HS-27A (cell line): ENCODE measurements at places on chromosomes 5 and 9.

- DNase-seq, result no peak
Measured at GRCh38 chr5:139861021-139861888, 65.6 kb downstream of the PSD2 start.

DNA sequence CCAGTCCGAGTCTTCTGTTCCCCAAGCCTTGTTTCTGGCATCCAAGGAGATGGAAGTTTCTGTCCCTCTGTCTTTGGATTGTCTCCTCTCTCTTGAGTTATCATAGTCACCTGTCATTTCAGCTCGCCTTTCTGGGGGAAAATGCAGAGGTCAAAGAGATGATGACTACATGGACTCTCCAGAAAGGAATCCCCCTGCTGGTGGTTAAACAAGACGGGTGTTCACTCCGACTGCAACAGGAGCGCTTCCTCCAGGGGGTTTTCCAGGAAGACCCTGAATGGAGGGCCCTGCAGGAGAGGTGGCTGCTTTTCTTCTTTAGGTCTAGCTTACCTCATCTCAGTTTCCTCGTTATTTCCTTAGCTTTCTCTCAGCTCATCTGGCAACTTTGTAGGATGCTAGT lies 25.1 kb downstream of the ERAP2 start:
- DNase-seq, result no peak

DNA sequence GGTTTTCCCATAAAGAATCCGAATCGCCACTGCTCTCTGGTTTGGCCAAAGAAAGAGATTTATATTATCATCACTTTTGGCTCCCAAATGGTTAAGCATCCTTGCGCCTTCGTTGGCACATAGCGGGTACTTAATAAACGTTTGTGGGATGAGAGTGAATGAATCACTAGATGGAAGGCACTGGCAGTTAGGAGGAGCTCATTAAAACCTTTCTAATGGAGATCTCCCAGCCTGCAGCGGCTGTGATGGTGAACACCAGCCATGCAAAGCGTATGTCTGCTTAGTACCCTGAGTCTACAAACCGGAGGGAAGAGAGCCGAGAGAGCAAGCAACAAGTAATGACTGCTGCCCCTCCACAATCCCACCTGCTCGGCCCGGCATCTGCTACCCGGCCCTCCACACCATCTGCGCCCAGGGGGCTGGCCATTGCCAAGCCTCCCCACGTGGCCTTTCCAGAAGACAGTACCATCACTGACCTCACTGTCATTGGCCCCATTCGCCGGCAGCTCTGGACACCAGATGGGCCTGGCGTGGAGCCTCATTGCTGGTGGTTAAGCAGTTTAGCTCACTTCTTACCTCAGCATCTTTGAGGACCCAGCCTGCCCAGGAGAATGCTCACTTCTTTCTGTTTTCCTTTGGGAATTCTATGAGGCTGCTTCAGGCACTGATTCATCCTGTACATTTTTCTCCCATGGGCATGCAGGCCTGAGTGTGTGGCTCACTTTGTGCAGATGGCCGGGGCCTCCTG lies 39.3 kb upstream of the ANKRD33B start:
- DNase-seq, result peak; percentile 87

GRCh38 chr9:89080193-89080592 lies 88.9 kb downstream of the S1PR3 start:
- no peak for DNase-seq

DNA sequence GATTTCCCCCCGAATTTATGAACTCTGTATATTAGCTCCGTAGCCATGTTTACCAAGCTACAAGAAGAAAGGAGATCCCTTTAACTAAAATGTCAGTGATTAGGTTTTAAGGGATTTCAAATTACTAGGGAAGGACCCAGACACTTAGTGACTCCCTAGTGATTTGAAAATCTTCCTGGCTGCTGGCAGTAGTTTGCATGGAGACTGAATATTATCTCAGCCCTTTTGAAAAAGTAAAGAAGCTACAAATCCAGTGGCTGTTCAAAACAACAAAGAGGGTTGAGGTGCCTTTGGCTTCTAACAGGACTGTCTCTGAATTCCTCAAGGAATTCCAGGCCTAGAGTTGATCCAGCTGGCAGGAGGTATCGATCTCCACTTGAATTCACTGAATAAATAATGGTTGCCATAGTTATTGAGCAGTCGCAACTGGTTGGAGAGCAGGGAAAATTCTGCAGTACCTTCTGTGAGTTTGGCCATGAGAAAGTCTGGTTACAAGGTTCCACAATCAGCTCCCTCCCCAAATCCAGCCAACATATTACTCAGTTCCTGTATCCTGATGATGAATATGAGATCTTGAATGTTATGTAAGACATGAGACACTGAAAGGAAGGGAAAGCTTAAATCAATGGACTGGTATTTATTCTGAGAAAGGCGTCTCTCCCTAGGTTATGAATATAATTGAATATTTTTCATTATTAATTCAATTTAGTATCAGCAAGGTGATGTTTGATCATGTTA lies 37.7 kb downstream of the NR4A3 start:
- no peak for DNase-seq

DNA sequence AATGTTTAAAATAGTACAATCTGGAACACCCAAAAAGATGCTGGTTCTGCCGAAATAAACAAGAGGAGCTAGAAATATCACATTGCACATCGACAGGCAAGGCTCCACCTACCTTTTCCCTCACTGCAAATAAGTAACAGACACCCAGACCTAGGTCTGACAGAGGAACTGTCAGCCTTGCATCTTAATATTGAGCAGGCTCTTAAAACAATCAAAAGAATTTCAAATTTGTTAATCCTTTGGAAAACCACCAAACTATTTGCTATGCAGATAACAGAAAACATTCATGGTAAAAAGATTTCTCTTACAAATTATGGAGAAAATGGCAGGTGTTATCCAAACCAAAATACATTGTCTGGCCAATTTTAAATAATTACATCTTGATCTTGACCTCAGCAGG lies 71.3 kb downstream of the FRMD3 start:
- DNase-seq, result no peak

DNA sequence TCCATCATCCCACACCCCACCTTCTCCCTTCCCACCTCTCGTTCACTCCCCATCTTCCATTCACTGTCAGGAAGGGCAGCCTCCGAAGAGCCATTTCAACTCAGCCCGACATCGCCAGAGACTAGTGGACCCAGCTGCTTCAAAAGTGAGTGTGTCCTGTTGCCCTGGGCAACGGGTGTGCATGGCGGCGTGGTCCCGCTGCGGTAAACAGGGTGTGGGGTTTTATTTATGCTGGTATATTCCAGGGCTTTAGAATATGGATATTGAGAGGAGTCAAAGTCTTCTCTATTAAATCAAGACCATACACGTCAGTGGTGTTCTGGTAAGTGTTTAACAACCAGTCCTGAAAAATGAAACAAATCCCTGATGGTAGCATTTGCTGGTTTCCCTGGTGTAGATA lies 274.5 kb downstream of the MAST4 start:
- no peak for DNase-seq

DNA sequence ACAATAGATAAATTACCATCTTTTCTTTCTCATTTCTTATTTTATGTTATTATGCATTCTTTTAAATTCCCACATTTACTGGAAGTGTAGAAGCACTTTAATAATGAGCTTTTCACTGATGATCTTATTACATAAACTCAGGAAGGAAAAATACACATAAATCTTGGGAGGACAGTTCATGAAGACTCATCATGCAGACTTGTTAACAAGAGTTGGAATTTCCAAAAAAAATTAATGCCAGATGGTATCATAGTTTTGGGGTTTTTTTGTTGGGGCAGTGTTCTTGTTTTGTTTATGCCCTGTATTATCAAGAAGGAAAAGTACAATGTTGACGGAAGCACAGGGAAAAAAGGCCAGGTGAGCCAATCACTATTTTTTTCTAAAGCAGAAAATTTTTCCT lies 35.1 kb downstream of the CEMIP2 start:
- DNase-seq, result no peak

- DNase-seq, result no peak
Measured at GRCh38 chr9:26459959-26460358, 432.6 kb downstream of the CAAP1 start.

DNA sequence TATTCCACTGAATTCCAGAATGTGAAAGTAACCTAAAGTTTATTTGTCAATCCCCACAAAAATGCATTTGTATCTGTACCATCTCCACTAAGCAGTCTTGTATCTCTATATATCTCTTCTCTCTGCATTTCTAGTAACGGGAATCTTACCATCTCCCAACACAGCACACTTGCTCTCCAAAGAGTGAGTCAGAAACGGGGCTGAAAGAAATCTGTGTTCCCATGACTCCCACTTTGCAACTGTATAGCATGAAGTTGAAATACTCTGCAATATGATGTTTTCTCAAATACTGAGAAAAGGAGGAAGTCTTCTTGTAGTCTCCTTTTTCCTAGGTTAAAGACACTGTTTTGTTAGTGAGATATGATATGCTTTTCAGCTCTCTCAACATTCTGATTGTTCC lies 848.8 kb upstream of the ACO1 start:
- DNase-seq, result no peak

DNA sequence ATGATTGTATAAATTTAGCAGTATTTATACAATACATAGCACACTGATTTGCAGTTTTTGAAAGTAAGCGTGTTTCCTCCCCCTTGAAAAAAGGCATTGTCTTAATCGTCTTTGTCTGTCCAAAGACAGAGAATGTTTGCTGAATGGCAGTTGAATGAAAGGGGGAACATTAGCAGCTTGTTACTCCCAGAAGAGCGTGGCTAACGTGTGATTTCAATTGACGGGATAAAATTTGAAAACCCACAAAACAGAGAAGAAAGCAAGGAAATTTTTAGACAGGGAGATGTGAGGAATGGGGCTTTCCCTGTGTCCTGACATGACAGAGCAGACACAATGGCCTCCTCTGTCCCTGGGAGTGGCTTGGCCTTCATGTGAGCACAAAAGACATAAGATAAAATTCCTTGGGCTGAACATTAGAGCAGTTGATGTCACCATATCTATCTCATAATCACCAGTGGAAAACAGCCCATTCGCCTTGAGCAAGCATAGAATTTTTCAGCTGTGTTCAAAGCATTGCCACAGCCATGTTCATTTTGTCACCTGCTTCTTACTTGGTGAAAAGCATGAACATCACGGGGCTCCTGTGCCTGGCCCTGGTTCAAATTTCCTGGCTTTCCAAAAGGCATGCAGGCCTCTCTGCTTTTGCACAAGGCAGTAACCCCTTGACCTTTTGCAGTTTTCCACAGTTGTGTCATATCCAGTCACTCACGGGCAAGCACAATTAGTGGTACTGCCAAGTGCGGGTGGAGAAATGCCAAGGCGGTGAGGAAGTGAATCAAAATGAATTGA lies 126.9 kb downstream of the TLE1 start:
- peak; percentile 92 for DNase-seq

DNA sequence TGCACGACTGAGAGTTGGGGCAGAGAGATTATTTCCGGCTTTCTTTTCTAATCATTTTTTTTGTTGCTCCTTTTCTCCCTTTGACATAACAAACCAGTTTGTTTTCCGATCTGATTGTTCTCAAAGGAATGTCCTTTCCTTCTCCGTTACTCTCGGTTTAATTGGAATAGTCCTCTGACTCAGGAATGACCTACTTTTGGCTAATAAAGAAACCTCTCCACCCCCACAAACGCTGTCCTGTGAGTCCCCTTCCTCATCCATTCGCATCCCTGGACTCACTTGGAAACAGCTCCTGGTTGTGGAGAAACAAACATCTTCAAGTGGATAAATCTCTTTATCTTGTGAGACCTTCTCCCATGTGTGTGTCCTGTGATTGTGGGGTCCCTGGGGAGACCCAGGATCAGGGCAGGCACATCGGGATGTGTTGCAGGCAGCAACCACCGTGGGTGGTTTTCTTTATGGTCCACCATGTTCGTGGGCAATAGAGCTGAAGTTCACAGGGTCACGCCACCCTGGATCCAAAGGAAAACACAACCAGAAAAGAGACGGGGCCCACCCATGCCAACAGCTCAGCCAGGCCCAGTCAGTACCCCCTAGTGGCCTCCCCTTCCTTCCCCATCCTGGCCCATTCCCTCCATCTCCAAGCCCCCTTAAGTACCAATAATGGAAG lies 45.2 kb upstream of the NEK6 start:
- DNase-seq, result no peak
